ENCODE measurements at places on chromosomes 7 and 10.

- DNase-seq, result no peak
Observed at GRCh38 chr10:89431977-89432376, 17.6 kb downstream of the IFIT5 start.

DNA sequence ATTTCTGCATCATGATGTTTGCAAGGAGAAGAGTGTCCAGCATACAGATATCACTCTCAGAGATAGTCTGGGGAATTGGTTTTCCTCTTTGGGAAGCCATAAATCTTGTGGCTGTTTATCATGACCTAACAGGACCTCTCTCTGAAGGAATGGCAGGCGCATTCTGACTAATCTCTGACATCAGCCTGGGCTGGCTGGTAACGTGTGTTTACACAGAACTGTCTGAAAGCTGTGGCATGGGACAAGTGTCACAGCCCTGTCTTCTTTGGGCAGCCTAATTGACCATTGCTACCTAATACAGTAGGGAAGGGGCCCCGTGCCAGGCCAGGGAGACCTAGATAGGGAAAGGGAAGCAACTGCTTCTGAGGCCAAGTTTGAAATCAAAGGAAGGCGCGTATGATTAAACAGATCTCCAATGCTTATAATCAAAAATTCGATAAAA is 73.9 kb upstream of the CABCOCO1 start:
- DNase-seq, result no peak

DNA sequence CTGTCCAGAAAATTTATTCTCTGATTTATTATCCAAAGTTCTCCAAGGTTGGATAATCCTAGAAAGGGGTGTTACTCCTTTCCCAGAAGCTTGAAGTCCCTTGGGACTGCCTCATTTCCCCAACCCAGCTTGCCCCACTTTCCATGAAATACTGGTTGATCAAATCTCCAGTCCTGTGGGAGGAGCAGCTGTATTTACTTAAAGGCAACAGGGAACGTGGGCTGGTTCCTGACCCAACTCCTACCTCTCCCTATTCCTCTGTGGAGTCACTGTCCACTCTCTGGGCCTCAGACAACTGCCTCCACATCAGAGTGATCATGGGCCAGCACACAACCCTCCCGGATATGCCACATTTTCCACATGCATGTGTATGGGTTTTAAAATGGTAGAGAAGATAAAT is 166.2 kb upstream of the PRR15 start:
- no peak for DNase-seq

DNA sequence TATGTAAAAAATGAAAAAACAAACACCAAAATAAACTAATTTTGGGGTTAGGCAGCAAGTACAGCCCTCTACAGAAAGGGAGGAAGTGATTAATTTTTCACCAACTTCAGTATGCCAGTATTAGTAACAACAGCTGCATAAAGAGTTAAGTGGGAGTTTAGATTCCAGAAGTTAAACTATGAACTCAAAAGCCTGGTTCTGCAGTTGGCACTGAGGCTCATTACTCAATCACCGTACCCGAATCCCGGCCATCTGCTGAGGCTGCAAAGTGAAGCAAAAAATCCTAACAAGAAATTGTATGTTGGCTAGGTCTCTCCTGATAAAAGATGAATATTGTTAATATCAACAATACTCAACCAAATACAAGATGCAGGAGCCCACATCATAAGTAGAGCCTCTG is 4.0 kb downstream of the NUDT5 start:
- DNase-seq, result peak; percentile 10

DNA sequence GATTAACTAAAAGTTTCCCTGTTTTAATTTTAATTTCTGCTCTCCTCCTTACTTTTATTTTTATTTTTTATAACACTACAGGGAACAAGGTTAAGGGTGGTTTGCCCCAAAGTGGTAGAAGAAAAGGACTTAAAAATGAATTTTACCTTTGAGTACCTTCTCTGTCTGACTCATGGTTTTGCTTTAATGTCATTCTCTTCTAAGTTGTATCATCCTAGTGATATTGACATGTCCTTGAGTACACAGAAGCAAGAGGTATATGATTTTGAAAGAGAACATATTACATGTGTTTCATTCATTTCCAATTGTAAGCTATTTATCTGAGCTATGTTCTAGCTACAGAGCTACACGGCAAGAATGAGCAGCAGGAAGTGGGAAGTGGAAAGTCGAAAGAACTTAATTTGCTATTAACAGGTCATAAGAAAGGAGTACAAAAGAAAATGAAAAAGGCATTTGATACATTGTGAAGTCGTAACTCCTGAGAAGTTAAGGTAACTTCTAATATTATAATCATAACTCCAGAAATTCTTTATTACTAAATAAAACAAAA is 112.5 kb downstream of the SEMA3A start:
- no peak for DNase-seq

GRCh38 chr7:154844955-154845354 is 158.0 kb downstream of the PAXIP1 start:
- DNase-seq, result no peak

- no peak for DNase-seq
Observed at GRCh38 chr7:31053986-31054385, 1.9 kb downstream of the ADCYAP1R1 start.

Data from DMS 273 treated with DMSO at 0.1 percent for 48 hours (cell line).